ENCODE measurements at places on chromosomes 2 and 18.
A peak's percentile ranks its signal among the peaks of the same experiment; 100 is the strongest.

GRCh38 chr2:24906466-24906865, 13.6 kb downstream of the ADCY3 start:
- DNase-seq, result no peak

- no peak for DNase-seq
These were observed 9.0 kb downstream of the DGUOK start for GRCh38 chr2:73935641-73936040.

GRCh38 chr18:76493213-76494161, 1.6 kb downstream of the ZNF516 start:
- DNase-seq, result no peak

GRCh38 chr18:49905771-49906170, 92.4 kb upstream of the ACAA2 start:
- no peak for DNase-seq

- no peak for DNase-seq
These were observed 118.0 kb downstream of the COL6A3 start for GRCh38 chr2:237295889-237296480.

- no peak for DNase-seq
These were observed 44.3 kb upstream of the ZBTB7C start for GRCh38 chr18:48453330-48454066.

DNA sequence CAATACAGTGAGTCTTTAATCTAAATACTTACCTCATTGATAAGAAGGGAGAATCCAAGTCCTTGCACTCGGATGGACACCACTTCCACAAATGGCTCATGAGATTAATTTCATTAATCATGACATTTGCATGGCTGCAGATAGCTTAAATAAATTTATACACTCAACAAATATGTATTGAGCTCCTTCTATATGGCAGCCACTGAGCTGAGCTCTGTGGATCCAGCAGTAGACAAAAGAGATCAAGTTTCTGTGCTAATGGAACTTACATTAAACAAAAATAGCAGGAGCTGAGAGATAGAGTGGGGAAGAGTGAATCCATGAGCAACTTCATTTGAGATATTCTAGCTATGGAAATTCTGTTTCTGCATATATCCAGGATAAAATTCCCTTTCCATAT, 44.4 kb downstream of the RAB27B start:
- DNase-seq, result no peak

DNA sequence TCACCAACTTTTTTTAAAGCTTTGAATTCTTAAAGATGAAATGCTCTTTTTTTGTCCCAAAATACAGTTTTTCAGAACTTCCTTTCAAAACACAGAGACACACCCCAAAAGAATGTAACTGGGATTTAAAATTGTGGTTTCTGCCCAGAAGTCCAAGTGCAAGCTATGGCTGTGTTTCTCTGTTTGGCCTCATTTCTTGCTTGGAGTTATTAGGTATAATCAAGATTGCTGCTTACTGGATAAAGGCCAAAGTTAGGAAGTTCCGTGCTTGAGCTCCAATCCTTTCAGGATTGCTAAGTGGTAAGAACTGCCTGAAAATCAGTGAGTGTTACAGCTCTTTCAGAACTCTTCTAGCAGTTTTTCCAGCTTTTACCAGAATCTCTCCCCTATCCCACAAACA, 16.9 kb downstream of the ZBTB7C start:
- DNase-seq, result peak; percentile 19

GRCh38 chr2:17470855-17471641, 47.2 kb downstream of the RAD51AP2 start:
- DNase-seq, result no peak

DNA sequence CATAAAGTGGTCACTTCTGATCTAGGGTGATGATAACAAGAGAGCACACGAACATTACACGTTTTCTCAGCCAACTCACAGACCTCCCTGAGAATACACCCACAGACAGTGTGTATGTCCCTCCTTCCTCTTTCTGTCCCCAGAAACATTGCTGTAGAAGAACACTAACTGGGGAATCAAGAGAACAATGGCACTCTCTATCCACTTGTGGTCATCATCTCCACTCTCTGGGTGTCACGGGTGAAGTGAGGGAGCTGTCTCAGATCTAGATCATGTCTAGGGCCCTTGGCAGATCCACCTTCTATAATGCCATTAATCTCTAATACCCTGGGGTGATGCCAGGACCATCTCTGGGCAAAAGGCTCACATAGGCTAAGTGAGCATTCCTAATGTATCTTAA, 97.9 kb downstream of the DNER start:
- DNase-seq, result no peak

DNA sequence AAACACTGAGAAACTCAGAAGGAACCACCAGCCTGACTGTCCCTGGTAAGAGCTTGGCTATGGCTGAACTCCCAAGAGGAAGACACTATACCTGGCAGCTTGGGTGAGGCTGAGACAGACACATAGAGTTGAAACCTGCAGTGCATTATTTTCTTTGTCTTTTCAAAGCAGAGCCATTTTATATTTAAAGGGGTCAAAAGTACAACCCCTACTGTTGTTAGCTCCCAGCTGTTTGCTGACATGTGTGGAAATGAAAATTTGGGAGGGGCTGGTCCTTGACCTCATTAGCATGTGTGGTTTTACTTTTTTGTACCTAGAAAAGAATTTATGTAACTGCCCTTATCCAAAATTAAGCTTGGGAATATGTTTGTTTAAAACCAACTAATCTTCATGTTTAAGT, 309.0 kb downstream of the RPRM start:
- DNase-seq, result no peak

DNA sequence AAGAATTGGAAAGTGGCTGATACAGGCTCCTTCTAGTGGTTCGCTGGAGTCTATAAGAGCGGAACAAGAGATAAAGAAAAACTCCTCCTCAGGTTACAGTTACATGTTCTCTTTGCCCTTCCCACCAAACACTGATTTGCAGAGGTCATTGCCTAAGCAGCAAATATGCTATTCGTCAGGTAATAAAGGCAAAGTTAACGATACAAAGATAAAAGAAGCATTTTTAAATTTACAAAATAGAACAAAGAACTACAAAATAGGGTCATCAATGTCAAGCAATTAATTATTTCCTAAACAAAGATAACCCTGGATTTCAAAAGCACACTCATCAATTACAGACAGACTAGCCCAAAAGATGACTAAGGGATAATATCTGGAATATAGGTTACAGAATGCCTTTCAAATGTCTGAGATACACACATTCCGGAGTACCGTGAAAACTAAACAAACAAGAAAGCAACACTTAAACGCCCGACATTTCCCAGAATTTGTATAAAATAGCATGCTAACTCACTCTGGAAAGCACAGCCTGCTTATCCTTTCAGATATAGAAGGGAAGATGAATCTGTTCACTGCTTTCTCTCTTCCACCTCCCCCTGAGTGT, 186.4 kb downstream of the MREG start:
- no peak for DNase-seq

DNA sequence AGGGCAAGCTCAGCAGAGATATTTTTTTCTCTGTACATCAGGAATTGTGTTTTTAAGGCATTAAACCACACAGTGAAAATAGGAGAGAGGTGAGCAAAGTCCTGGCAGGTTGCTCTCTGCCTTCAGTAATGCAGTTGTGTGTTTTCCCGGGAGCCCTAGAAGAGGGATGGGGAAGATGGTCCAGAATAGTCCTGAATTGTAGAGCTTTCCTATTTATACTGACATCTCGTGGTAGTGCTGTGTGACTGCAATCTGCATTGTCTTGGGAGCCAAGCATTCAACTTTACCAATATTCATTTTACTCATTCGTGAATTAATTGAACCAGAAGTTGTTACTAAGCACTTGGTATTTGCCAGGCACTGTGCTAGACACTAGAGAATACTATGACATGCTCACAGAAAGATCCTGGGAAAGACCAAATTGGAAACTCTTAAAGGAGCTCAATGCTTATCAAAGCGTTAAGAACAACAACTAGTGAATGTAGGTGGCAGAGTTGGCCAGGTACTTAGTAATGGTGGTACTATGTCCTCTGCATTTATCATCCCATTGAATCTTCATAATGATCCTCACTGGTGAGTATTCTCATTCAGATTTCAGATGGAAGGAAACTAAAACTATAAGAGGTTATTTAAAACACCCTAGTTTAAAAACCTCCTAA, 214.6 kb downstream of the TRIB2 start:
- no peak for DNase-seq

- peak; percentile 25 for DNase-seq
These were observed 297.5 kb downstream of the PIEZO2 start for GRCh38 chr18:10851824-10852319.

DNA sequence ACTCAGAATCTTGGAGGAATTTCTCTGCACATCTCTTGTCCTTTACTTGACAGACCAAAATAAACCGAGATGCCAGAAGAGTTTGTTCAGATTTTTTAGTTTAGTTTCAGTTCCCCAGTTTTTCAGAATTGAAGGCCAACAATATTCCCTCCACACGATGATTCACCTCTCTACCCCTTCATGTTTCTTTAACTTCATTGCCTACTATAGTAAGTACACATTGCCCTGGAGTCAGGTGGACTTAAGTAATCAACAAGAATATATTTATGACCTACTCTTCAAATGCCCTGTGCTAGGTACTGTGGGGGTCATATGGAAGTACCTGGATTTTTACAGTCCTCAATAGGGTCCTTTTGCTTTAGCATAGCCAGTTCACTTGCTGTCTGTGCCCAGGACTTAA, 79.6 kb upstream of the CTLA4 start:
- DNase-seq, result no peak

Measured in DMS79 (cell line).